ENCODE measurements at places on chromosomes 1 and 21. TPM values are rescaled to one million over a fixed set of nuclear protein-coding genes. Genes with fewer than 3 reads are reported as not detected.

DMAP1 gene
- total RNA-seq = 9.7 TPM

RIMS3 gene
- 0.84 TPM for total RNA-seq

BACH1 gene
- 25.9 TPM for total RNA-seq

PLA2G2F gene
- total RNA-seq = not detected

DNAI4 gene
- total RNA-seq = 6.6 TPM

HCRTR1 gene
- not detected for total RNA-seq

SZT2 gene
- total RNA-seq = 10.9 TPM

RAD54L gene
- 12.7 TPM for total RNA-seq

MYBPH gene
- total RNA-seq = 1.4 TPM

KCNK1 gene
- 0.12 TPM for total RNA-seq

GFI1 gene
- total RNA-seq = 0.12 TPM

MYOC gene
- total RNA-seq = not detected

PPM1J gene
- 0.29 TPM for total RNA-seq

GNG4 gene
- 2.0 TPM for total RNA-seq

CSF3R gene
- total RNA-seq = not detected

ZNF593OS gene
- not detected for total RNA-seq

PRAMEF1 gene
- total RNA-seq = not detected
